ENCODE measurements at places on chromosomes 1 and 21.

DNA sequence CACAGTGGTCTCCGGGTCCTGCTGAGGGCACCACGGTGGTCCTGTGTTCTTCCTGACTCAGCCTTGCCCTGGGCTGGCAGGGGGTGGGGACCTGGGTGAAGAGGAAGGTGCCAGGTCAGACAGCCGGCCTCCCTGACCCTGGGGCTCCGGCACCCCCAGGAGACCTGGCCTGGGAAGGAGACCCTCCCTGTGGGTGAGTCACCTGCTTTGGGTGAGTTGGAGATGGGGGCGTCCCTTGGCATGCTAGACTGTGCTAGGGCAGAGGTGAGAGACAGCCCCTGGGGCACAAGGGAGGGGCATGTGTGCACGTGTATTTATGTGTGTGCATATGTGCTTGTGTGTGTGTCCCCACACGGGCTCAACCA, 23.4 kb downstream of the SPSB1 start:
- DNase-seq = no peak

DNA sequence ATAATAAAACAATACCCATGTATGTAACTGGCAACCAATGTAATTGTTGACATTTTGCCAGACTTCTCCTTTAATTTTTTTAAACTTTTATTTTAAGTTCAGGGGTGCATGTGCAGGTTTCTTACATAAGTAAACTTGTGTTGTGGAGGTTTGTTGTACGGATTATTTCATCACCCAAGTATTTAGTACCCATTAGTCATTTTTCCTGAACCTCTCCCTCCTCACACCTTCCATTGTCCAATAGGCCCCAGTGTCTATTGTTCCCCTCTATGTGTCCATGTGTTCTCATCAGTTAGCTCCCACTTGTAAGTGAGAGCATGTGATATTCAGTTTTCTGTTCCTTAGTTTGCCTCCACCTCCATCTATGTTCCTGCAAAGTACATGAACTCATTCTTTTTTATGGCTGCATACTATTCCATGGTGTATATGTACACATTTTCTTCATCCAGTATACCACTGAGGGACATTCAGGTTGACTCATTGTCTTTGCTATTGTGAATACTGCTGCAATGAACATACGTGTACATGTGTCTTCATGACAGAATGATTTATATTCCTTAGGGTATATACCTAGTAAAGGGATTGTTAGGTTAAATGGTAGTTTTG, 6.7 kb downstream of the DEPDC1 start:
- no peak for DNase-seq

- DNase-seq = no peak
These were observed 455.2 kb downstream of the AJAP1 start for GRCh38 chr1:5109633-5110032.

GRCh38 chr1:159012495-159012894, 2.8 kb downstream of the IFI16 start:
- DNase-seq = peak; percentile 35

GRCh38 chr1:109667452-109668122, at the start of gene GSTM2:
GSTM2 (plus strand) TSS chr1:109668057; CDS start chr1:109668116, 59 bp downstream.
- DNase-seq = peak; percentile 65

- no peak for DNase-seq
These were observed at the start of gene PDE4B for GRCh38 chr1:65792669-65793358. PDE4B (plus strand) TSS chr1:65792895.

- DNase-seq = peak; percentile 61
These were observed 22.9 kb upstream of the LDLRAP1 start for GRCh38 chr1:25520446-25521061.
